Activated CD8-positive, alpha-beta memory T cell treated with anti-CD3 and anti-CD28 coated beads for 1 hour (primary cell): ENCODE measurements at places on chromosomes 4 and X.

- DNase-seq: no peak
Observed at GRCh38 chrX:153750127-153750774, 13.8 kb upstream of the PLXNB3 start.

DNA sequence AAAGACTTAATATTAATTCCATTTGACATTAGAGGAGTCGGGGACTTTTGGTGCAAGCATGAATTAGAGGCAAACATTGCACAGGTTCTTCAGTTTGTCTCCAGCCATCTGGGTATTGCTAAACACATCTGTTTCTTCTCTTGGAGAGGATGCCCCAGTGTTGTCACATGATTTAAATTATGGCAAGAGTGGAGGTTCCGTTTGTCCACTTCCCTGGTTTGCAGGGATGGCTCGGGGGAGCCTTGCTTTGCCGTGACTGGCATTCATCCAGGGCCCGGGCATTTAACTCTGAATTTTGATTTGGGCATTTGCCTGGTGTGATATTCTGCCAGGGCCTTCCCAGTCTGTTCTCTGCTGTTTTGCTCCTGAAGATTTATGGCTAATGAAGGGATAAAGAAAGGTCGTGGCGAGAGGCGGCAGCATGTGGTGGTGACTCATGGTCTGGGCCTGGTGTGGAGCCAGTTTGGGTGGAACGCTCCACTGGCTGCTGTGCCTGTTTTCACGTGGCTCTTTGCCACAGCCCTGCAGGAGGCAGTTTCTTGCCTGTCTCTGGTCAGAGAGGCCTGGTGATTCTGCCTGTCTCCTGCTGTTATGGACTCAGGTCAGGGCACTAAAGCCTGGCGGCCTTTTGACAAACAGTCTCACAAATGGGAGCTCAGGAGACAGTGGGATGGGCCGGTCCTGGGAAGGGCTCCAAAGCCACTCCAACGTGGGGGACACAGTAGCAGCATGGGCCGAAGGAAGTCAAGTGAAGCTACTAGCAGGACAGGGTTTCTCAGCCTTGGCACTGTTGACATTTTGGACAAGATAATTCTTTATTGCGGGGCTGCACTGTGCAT is 99.4 kb upstream of the PGRMC2 start:
- DNase-seq: no peak

- no peak for DNase-seq
Observed at GRCh38 chr4:40719008-40719623, 30.6 kb upstream of the NSUN7 start.

DNA sequence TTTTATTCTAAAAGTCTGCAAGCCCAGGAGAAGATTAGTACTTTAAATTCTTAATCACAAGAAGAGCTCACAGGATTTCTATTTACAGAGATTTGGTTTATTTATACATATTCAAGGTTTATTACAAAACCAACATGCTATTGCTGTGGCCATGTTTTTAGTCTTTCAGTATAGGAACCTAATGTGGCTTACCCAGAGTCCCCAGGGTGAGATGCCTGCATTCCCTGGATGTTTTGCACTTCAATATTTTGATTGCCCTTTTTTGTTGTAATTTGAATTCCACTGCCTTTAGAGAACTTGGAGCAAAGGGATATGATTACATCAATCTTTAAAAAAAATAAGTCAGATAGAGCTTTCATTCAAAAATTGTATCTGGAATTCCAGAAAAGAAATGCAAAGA is 146.0 kb upstream of the FRMPD4 start:
- no peak for DNase-seq
